ENCODE measurements at places on chromosomes 1 and 21. TPM values are rescaled to one million over a fixed set of nuclear protein-coding genes. Genes with fewer than 3 reads are reported as not detected.

The STIL gene
- 1.0 TPM for total RNA-seq

The GPR52 gene
- 5.2 TPM for total RNA-seq

The CAMK1G gene
- total RNA-seq, result not detected

The IFI44 gene
- total RNA-seq, result 16.4 TPM

The ST6GALNAC3 gene
- total RNA-seq, result 18.1 TPM

The BMP8A gene
- total RNA-seq, result not detected

The CD53 gene
- total RNA-seq, result 58.8 TPM

DNA sequence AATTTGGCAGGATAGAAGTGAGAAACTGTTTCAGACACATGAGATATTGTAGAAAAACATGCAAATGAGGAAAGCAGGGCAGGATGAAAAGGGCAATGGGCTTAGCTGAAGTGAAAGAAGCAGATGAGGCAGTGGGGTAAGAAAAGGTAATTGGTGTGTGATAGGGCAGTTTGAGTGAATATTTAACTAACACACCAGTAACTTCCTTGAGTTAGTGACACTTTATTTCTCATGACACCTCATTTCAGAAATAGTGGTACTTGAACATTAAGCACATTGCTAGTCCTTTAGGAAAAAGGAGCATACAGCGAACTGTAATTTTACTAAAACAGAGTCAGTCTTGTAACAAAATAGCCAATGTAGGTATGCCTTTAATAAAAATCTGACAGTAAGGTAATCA lies 415.0 kb downstream of the DPYD start:
- no peak for DNase-seq

- no peak for DNase-seq
These were observed 26.8 kb upstream of the ABCB10 start for GRCh38 chr1:229585338-229585737.

- DNase-seq, result no peak
These were observed 40.5 kb upstream of the FHAD1 start for GRCh38 chr1:15206418-15207030.

DNA sequence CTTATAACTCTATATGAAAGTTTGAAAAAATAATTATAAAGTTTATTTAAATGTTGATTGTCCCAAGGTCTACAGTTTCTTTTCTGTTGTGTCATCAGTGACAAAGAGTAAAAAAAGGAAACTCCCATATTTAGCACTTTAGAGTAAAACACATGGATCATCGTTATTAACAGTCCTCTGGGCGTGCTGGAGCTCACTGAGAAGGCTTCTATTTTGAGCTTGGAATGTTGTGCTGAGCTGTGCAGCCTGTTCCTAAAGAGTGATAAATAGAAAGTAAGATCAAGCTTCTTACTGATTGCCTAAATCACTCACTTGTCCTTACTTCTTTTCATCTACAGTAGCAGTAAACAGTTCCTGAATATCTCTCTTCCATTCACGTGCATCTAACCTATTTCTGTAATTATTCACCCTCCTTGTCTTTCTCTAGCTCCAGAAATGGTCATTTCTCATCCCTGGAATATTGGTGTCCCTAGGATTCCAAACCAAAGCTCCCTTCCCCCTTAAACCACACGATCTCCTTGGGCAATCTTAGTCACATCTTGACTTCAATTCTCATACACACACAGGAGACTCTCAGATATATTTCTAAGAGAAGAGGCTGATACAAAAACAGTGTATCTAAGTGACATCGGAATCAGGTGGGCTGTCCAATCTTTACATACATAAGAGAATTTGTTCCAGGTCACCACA lies 11.9 kb downstream of the GBP5 start:
- no peak for DNase-seq

DNA sequence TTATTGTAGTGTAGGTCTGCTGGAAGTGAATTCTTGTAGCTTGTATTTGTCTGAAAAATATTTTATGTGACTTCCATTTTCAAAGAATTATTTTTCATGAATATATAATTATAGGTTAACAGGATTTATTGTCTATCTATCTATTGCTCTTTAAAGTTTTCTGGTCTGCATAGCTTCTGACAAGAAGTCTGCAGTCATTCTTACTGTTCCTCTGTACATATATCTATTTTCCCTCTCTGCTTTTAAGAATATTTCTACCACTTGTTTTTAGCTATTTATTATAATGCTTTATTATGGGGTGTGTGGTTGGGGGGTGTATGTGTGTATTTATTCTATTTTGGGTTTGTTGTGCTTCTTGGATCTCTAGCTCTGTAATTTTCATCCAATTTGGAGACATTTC lies 77.4 kb downstream of the ETS2 start:
- DNase-seq, result no peak

DNA sequence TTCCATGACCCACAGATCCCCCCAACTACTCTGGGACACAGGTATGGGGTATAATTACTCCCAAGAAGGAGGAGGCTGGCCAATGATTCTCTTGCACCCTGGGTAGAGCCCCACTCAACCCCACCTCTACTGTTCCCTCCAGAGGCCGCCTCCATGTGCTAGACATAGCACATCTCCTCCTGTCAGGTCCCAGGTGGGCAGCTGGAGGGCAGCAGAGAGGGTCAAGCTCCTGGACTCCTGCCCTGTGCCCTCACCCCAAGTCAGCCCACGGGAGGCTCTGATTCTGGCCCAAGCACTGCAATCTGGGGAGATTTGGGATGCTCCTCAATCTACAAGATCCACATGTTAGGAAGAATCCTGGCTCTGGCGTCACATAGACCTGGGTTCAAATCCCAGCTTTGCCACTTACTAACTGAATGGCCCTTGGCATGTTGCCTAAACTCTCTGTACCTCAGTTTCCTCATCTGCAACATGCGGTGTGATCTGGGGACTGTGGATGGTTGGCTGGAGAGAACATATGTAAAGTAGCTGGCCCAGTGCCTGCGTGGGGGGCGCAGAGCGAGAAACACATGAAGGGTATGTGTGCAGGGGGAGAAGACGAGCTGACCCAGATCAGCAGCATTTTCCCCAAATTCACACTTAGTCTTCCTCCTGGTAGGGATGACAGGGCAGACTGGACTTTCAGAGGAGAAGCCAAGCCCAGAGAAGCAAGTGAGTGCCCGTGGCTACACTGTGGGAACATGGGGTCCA lies 23.2 kb downstream of the TNNT2 start:
- no peak for DNase-seq

DNA sequence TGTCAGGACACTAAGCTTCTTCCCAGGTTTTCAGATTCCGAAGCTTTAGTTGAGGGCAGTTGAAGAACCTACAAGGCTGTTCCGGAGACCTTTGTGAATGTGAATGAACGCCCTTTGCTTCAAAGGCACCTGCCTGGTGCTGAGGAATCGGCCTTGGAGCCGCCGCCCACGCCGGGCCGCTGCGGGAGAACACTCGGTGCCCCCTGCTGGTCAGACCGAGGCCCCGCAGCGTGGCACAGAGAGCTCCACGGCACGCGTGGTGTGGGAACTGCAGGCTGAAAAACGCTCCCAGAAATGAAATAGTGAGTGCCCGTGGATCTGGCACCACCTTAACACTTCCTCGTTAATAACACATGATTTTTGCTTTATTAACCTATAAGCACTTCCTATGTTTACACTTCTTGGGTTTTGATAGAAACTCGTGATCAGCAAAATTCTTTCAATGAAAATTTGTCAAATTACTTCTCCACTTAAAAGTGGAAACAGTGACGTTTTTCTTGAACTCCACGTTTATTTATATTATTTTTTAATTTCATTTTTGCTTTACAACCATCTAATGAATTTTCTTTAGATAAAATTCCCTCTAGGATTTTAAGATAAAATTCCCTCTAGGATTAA lies 460.6 kb downstream of the DSCAM start:
- DNase-seq, result peak; percentile 24

DNA sequence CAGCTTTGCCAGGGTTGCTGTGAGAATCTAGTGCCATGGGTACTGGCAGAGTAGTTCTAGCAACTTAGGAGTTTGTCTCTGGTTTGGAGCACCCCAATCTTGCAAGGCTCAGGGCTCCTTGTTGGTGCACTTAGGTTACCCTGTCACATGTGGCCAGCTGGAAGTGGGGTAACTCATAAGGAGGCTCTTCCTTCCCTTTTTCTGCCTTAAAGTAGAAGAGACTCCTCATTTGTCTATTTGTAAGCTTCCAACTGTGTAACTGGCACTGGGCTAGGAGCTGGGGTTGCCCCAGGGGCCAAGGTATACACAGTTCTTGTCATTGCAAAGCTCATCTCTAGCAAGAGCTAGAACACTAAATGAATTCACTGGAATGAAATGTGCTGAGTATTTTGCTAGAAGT lies 10.6 kb downstream of the MROH7 start:
- no peak for DNase-seq

- DNase-seq, result no peak
These were observed 9.3 kb downstream of the RAVER2 start for GRCh38 chr1:64754173-64754572.

DNA sequence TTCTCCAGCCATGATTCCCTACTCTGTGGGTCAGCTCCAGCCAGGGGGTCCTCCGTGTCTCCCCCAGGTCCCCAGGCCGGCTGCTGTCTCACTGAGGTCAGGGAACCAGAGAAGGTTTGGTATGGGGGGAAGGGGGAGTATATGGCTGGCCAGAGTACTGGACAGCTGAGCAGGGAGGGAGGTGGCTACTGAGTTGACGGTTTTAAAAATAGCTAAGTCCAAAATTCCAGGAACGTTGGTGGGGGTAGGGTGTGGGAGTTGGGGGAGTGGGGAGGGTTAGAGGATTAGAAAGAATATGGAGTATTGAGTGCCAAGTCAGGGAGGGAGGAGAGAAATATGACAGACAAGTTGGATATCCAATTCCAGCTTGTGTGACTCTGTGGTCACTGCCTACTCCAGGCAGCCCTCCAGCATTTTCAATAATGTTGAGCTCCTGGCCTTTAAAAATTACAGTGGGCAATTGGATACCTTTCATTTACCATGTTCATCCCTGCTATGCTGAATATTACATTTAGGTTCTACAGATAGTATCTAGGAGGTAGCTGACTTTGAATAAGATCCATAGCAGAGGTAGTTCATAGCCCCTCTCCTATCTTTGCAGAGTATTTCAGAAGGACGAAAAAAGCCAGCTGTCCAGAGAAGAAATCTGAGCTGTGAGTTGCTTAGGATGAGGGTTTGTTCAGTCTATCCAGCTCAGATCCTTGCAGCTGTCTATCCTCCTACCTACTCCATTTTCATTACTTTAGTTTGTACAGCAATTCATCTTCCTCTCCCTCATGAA lies at the start of gene HJV:
HJV (minus strand) TSS at position 114 of the 781 bp plus-strand sequence. CDS start 1,504 bp downstream, outside the sequence.
- DNase-seq, result no peak

DNA sequence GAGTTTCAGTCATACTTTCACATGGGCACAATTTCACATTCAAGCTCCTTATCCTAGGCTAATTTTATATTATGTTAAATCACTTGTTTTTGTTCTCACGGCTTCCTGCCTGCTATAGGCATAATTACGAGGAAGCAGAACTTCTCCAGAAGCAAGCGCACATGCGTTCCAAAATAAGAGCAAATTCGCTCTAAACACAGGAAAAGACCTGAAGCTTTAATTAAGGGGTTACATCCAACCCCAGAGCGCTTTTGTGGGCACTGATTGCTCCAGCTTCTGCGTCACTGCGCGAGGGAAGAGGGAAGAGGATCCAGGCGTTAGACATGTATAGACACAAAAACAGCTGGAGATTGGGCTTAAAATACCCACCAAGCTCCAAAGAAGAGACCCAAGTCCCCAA lies at the start of gene CORT:
CORT (plus strand) TSS at position 281 of the 400 bp plus-strand sequence. CDS start 193 bp downstream, outside the sequence.
- no peak for DNase-seq

- DNase-seq, result no peak
These were observed 25.0 kb upstream of the CTTNBP2NL start for GRCh38 chr1:112370996-112371395.

DNA sequence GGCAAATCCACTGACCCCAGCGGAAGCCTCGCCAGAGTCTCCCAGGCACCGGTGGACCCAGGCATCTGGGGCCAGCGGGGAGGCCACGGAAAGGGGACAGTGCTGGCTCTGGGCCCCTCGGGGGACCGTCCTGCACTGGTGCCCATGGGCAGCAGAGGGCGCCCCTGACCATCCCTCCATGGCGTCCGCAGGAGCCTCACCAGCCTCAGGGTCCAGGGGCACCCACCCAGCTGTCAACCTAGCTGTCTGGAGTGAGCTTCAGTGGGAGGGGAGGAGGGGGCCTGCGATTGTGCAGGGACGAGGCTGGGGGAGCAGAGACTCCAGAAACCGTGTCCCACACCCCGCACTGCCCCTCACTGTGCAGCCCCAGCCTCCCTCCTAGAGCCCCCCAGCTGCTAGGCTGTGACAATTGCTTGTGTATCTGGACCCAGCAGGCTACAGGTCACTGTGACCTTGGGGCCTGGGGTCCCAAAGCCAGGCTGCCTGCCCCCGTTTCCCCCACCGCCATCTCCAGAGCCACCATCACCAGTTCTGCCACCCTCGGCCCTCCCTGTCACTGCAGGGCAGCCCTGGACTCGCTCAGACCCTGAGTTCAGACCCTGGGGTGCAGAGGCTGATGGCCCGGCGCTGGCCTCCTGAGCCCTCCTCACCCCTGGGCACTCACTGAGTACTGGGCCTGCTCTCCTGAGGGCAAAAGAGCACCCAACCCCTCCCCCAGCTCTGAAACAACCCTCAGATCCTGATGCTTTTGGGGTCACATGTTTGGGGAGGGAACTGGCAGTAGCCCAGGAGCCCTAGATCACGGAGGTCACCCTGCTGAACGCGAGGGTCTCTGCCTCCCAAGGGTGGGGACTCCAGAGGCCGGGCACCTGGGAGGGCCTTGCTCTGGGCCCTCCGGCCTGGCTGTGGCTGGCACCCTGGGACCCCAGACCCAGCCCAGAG lies 10.6 kb upstream of the COL6A1 start:
- no peak for DNase-seq

DNA sequence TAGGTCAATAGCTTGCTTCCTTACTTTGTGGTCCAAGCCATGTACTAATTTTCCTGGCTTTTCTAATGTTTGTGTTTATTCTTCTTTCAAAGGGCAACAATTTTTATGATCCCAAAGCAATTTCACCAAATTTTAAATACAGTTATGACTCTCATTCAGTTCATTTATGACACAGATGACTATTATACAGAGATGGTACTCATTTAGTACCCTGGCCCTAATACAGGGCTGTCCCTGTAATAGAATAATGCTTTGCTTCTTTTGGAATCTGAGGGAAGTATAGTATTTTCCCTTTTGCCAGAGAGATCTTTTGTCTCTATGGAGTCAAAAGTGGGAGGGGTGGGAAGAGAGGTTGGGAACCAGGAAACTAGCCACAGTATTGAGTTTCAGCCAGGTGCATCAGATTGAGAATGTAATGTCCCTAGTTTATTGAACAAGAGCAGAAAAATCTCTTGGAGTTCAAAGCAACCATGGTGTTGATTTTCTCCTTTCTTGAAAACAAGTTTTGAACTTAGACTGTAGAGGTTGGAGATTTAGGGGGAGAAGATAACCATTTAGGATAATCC lies 20.4 kb downstream of the DENND2D start:
- DNase-seq, result no peak
